ENCODE measurements at places on chromosomes 13 and 19.

GRCh38 chr13:30895773-30896172, 10.3 kb upstream of the MEDAG start:
- no peak for DNase-seq

- DNase-seq = no peak
Measured at GRCh38 chr19:40360020-40360707, 11.7 kb downstream of the PLD3 start.

- DNase-seq = no peak
Measured at GRCh38 chr13:112877539-112877938, 91.5 kb upstream of the MCF2L start.

DNA sequence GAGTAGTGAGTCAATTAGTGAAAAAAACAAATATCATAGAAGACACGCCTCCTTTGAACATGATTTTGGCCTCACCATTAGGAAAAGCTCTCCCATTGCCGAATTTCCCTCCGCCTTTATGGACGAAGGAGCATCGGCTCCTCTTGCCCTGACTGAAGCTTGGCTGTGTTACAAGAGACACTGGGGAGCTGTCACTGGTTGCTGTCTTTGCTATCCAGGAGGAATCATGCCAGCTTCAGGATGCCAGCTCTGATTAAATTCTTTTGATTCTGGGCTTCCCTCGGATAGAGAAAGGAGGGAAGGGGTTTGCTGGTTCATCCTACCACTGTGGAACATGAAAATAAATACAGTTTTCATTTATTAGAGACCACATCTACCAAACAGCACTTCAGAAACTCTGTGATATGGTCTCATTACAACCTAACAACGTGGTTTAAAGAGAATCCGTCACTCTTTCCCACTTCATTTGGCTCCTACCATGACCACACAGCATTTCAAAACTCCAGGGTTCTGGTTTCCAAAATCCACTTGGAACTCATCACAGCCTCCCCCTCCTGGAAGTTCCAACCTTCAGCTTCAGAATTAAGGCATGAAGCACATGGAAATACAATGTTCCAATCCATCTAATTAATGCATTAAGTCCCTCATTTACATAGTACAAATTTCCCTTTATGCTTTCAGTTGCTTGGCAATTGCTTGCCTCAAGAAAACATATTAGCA, 446.0 kb downstream of the EFNB2 start:
- no peak for DNase-seq

DNA sequence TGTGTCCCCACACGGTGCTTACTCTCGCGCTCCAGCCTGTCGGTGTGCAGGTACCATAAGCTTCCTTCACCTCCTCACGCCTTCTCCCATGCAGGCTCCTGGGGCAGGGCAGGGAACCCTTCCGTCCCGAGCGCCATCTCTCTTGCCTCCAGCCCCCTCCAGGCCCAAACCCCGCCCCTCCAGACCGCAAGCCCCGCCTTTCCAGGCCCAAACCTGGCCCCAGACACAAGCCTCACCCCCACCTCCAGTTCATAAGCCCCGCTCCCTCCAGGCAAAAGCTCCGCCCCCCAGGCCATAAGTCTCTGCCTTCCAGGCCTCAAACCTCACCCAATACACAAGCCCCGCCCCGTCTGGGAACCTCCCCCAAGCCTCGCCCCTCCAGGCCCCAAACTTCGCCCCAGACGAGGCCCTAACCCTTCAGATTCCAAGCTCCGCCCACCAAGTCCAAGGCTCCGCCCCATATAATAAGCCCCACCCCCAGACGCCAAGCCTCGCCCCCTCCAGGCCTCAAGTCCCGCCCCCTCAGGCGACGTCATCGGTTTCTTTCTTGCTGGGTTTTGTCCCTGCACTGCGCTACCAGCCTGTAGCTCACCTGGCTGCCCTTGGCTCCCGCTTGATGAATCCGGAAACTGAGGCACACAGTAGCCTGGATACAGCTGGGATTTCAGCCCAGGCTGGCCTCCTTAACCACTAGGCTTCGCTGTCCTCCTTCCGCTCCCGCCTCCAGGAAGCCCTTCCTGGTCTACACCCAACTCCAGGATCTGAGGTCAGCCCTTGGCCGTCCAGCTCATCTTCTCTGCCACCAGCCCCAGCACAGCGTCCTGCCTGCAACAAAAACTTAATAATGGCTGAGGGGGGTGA, 16.1 kb downstream of the MKNK2 start:
- peak; percentile 60 for DNase-seq

DNA sequence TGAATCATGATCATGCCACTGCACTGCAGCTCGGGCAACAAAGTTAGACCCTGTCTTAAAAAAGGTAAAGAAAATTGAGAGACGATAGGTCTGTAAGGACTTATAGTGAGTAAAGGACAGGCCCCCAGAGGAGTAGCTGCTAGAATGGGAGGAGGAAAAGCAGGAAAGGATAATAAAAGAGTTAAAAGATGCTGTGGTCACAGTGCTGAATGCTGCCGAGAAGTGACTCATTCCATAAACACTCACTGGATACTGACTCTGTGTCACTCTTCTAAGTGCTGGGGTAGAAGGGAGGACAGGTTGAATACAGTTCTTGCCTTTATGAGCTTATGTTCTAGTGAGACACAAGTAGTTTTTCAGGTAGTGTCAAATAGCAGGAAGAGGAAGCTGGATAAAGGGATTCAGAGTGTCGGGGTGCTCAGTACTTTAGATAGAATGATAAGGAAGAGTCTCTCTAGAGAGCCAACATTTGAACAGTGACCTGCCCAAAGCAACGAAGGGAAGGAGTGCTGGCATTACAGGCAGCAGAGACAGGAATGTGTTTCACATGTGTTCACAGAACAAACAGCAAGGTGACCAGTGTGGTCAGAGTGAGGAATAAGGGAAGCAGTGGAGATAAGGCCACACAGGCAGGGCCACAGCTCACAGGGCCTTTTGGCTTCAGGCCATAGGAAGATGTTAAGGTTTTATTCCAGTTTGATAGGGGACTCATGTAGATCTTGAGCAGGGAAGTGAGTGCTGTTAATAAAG, 1240.5 kb downstream of the UQCRFS1 start:
- no peak for DNase-seq

DNA sequence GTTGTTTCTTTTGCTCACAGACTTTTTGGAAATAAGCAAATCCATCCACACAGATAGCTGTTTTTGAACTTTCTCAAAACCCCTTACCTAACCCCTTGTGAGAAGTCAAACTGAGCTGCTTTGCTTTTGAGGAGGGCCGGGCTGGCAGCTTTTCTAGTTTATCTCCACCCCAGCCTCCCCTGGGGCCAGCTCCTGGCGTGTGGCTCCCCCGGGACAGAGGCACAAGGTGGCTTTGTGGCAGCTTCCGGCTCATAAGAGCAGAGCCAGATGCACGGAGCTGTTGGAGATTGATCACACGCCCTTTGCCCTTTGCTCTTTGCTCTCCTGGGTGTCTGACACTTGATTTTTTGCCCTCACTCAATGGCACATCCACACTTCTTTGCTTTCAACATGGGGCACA, 24.9 kb upstream of the RNF113B start:
- DNase-seq = no peak

DNA sequence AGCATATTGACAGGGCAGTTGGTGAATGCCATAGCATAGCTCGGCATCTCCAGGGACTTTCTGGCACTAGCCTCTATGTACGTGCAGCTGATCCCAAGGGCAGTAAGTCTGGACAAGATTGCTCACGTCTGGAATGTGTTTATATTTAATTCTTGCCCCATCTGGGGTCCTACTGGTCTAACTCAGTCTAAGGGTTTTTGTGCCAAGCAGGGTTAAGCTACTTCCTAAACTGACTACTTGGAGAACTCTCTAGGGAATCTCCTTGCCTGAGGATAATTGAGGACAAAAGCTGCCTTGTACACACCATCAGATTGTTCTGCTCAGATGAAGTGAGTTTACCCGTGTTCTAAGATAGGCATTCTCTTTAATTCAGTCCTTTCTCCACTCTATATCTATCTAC, 358.1 kb downstream of the MYO16 start:
- no peak for DNase-seq

GRCh38 chr19:35509018-35509652, 4.3 kb downstream of the DMKN start:
- DNase-seq = no peak

DNA sequence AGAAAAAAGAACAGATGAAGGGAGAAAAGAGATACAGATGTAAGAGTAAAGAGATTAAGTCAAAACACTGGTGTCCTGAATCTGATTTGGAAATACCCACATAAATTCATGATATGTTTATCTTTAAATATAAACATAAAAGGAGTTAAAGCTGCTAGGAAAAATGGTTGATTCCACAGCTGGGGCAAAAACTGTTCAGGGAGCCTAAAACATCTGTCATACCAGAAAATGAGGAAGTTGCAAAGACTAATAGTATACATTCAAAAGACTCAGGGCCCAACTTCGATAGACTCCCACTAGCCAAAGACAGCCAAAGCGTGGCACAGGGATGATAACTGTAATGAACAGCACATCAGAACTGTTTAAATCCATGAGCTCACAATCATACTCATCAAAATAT, 62.0 kb downstream of the ABCC4 start:
- no peak for DNase-seq

DNA sequence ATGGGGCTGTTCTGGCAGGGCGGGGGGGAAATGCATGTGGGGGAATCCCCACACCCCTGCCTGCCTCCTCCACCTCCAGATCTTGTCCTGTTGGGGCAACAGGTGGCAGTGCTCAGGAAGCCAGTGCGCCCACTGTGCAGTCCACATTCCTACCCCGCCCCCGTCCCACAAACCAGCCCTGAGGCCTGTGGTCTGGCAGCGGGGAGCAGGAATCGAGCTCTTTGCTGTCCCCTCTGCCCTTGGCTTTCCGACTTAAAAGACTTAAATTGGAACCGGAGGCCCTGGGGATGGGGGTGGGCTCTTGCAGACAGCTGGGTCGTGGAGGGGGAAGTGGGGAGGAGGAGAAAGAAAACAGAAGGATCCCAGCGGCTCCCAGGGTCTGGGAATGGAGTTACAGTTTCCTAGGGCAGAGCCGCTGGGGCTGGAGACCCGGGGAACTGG, 4.3 kb downstream of the NANOS3 start:
- no peak for DNase-seq

DNA sequence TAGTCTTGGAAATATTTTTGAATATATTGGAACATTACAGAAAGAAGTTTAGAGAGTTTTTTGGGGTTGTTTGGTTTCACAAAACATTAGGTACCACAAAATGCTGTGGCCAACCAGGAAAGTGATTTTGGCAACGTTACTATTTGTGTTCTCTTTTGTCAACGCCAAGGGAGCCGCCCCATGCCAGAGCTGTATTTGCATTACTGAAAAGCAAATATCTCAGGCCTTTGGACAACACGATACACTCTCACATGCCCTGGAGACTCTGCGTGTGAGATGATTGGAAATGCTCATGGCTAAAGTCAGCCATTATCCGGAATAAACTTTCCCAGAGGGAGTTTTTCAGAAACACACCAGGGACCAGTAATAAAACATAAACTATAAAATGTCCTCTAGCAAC, 324.6 kb downstream of the SHISA2 start:
- DNase-seq = no peak

DNA sequence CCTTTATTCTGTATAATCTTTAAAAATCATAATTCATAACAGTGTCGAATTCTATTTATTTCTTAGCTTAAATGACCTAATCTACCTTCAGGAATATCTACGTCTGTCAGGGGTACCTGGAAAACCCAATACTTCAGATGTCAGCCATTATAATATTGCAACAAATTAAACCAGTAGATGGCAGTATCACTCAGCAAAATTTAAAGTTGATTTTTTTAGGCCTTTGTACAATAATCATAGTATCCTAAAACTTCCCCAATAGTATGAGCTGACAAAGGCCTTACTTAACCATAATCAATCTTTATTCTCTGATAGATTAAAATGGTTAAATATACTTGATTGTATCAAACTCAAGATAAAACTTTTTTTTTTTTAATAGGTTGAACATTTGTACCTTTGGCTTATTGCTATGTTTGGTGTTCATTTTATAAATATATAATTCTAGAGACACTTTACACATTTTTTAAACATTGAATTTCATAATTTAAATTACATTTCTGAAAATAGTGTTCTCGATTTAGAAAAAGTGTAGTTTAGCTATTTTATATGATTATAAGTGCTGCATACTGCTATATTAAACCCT, 830.2 kb upstream of the SPRY2 start:
- no peak for DNase-seq

- DNase-seq = no peak
Measured at GRCh38 chr19:19774354-19775033, 41.6 kb upstream of the ZNF14 start.

DNA sequence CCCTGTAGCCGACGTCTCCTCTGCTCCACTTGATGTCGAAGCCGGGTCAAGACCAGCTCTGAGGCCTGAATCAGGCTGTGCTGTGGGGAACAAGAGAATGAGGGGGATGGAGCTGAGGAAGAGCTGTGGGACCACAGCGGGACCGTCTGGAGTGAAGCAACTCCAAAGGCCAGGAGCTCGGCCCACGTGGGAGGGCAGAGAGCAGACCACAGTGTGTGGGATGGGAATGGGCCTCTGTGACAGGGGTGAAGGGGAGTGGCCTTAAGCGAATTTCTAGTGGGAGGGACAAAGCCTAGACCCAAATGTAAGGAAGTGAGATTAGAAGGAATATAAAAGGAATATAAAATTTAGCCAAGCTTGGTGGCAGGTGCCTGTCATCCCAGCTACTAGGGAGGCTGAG, 3.8 kb upstream of the SLC8A2 start:
- DNase-seq = no peak

GRCh38 chr19:1057176-1057855, 9.7 kb upstream of the ARHGAP45 start:
- DNase-seq = no peak

GRCh38 chr19:35528218-35529038, at the start of gene SBSN:
Gene SBSN (minus strand): TSS chr19:35528311. CDS start chr19:35528281, 30 bp downstream.
- DNase-seq = no peak

DNA sequence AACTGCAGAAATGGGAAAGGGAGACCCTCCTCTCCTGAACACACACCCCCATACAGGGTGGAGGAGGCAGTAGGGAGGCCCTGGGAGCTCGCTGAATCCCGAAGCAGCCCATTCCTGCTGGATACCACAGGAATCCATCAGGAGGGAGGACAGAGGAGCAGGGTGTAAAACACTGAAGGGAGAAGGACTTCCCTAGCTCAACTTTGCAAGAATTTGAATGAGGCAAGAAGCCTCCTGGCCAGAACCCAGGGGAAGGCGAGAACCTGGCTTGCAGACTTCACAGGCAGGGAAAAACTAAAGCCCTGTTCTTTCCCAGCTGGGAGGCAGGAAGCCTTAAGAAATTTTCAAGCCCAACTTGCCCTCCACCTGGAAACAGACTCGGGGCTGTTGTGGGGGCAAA, 43.5 kb downstream of the ZNF91 start:
- no peak for DNase-seq

DNA sequence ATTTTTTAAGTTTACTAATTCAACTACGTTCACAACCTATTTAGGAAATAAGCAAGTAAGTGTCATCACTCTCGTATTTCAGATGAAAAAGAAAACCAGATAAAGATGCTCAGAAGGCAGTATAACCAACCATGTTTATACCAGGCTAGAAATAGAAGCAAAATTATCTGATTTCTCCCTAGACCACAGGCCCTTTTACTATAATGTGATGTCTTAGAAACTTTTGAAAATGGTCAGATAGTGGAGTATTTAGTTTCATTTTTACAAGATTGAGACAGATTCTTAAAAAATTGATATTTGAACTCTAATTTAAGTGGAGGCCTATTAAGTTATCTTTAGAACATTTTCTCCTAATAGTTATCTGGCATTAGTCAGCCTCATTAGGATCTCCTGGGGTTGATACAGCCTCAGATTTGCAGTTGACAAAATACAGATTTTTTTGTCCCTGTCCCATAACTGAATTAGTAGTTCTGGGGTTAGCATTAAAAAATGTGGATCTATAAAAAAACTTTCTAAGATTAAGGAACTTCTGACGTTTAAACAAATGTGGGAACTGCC, 818.7 kb upstream of the PCDH9 start:
- no peak for DNase-seq

- no peak for DNase-seq
Measured at GRCh38 chr13:93847162-93847561, 620.6 kb downstream of the GPC6 start.

Data from stimulated activated effector memory CD8-positive, alpha-beta T cell treated with anti-CD3 and anti-CD28 coated beads, Interleukin-12 subunit alpha, Interleukin-12 subunit beta, amount 100 ng/mL, for 72 hours (primary cell).